Kasumi-1 (cell line): ENCODE measurements at places on chromosomes 1 and 21.
A peak's percentile ranks its signal among the peaks of the same experiment; 100 is the strongest.

DNA sequence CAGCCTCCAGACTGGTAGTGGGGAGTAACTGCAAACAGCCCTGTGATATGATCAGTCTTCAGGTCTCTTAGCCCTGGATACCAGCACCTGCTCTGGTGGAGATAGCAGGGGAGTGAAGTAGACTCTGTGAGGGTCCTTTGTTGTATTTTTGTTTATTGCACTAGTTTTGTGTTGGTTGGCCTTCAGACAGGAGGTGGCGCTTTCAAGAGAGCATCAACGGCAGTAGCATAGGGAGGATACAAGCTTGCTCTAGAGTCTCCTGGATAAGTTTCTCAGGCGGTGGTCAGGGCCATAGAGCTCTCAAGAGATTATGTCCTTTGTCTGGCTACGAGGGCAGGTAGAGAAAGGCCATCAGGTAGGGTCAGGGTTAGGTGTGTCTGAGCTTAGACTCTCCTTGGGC, 116.4 kb downstream of the USH2A start:
- DNase-seq = no peak

DNA sequence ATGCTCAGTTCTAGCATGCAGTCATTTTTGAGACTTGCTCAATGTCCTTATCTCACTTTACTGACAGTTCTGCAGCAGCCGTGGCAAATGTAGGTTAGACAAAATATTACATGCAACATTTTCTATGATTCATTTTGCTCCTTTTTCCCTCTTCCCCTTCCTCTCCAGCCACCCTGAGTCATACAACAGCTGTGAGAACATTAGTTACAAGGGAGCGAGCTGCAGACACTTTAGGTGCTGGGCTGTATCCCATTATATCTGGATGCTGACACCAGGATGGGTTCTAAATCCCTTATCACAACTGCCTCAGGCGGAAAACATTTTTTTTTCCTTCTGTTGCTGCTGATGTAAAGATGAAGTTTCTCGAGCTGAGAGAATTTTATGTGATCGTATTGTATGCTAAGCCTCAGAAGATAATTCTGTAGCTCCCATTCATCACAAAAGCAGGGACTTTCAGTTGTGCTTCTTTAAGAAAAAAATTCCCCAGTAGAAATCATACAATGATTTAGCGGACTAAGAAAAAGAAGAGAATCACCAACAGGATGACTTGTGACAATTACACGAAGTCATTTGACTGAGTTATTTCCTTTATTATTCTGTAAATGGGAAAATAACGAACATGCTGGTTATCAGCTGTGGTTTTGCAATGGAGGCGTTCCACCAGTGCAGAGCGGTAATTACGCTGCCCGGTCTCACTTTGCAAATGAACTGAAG, 345.0 kb downstream of the DISC1 start:
- no peak for DNase-seq

DNA sequence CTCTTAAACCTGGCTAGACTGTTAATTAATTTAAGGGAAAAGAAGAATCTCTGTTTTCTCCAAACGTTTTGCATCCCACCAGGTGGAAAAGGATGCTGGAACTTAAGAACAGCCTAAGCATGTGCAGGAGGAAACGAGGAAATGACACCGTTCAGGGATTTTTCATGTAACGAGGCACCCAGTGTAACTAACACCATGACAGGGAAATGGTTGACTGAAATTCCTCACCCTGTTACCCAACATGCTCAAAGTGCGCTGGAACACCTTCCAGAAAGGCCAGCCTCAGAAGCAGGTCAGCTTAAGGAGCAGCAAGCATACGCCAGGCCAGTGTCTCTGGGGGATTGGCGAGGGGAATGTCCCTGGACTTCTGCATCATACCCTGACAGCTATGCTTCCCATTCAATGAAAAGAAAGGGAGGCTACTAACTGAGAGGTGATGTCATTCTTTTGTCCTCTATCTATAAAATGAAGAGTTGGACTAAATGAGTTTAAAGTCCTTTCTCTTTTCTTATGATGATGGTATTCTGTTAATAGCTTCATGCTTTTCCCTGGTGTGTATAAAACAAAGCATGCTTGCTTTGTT, 21.6 kb downstream of the TNN start:
- DNase-seq = no peak

DNA sequence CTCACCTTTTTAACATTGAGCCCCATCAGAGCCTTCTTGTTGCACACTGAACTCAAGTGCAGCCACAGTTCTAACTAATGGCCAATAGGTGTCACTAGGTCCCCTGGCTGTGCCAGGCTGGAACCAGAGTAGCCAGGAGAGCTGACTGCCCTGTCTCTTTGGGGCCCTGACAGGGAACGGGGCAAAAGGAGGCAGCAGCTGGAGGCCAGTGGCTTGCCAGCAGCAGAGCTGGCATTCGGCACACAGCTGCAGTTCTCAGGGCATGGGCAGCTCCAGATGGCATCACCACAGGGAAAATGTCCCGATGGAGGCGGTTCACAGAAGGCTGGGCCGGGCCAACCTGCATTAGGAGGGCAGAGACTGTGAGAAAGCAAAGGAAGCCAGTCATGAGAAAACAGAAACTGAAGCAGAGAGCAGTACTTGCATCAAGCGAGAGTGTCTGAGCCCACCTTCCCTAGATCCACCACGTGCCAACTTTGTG, 188.6 kb downstream of the FCRL5 start:
- DNase-seq = peak; percentile 44

DNA sequence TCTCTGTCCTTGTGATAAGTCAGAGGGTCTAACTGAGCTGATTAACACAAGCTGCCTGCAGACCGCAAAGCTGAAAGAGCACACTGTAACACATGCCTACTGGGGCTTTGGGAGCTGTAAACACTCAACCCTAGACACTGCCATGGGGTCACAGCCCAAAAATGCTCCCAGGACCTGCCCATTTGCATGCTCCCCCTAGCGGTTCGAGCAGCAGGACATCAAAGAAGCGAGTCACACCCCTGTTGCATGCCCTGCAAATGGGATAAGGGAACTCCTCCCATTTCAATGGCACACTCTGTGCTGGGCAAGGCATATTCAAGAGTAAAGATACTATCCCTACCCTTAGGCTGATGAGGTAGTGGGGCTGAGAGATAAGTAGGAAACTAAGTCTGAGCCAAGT, 22.8 kb downstream of the LCE3E start:
- DNase-seq = no peak

GRCh38 chr21:35556536-35556935, 503.8 kb downstream of the SETD4 start:
- no peak for DNase-seq

DNA sequence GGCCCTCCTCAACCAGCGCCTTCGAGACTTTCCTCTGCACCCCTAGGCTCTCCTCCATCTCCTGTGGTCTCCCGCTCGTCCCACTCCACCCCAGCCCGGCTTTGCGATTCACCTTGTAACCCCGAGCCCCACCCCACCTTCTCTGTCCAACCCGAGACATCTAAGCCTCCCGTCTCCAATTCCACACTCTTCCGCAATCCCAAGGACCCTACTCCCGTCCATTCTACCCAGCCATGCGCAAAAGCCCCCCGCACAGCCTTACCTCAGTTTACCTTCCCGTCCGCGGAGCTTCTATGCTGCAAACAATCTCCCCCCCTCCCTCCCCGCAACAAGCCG, 174 bp downstream of the SH3BP5L start:
- DNase-seq = no peak

DNA sequence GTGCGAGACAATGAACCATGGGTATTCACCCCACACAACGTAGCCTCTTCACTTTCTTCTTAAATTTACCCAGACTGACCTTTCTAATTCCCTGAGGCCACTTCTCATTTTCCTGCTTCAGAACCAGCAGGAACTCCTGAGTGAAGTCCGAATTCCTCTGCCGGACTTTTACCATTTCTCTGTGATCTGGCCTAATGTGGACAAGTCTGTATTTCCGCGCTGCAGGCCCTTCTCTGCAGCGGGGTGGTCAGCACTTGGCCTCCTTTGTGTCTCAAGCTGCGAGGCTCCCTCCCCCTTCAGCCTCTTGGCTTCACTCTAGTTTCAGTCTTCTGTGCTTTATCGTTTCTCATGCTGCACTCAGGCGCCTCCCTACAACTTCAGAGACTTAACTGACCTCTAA, 9.4 kb upstream of the CTBS start:
- no peak for DNase-seq

GRCh38 chr21:45898781-45899180, 82.8 kb upstream of the COL6A1 start:
- DNase-seq = no peak

DNA sequence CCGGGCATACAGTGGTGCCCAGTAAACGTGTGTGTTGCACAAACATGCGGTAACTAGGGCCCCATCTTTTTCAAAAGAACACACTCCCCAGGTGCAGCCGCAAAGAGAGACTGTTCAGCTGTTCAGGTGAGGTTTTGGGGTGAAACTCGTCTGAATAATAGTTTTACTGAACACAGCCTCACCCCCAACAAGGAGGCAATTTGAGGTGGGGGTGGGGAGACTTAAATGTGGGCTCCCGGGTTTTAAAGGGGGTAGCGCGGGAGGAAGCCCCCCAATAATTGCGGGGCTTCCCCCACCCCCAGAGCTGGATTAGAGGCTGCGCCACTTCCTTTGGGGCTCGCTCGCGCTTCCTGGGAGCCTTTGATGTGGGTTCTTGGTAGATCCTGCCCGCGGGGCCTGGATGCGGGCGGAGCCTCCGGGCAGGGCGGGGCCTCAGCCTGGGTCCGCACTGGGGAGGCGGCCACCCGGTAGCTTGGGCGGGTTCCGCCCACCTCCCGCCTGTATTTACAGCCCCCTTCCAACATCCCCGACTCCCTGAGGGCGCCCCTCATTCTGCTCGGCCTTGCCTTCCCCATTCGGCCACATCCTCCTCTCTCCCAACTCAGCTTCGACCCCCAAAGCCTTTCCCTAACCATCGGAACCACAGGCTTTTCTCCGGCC, 6.4 kb upstream of the EPHA2 start:
- no peak for DNase-seq

GRCh38 chr1:67883069-67883468, 49.8 kb upstream of the GNG12 start:
- DNase-seq = no peak

DNA sequence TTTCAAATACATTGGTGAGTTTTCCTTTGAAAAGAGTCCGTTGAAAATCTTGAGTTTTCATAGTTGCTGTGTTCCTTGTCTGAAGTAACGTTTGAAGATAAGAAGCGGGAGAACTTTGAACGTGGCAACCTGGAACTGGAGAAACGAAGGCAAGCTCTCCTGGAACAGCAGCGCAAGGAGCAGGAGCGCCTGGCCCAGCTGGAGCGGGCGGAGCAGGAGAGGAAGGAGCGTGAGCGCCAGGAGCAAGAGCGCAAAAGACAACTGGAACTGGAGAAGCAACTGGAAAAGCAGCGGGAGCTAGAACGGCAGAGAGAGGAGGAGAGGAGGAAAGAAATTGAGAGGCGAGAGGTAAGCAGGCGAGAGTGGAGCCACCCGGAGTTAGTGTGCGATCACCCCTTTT, 129.7 kb downstream of the ITSN1 start:
- DNase-seq = no peak

DNA sequence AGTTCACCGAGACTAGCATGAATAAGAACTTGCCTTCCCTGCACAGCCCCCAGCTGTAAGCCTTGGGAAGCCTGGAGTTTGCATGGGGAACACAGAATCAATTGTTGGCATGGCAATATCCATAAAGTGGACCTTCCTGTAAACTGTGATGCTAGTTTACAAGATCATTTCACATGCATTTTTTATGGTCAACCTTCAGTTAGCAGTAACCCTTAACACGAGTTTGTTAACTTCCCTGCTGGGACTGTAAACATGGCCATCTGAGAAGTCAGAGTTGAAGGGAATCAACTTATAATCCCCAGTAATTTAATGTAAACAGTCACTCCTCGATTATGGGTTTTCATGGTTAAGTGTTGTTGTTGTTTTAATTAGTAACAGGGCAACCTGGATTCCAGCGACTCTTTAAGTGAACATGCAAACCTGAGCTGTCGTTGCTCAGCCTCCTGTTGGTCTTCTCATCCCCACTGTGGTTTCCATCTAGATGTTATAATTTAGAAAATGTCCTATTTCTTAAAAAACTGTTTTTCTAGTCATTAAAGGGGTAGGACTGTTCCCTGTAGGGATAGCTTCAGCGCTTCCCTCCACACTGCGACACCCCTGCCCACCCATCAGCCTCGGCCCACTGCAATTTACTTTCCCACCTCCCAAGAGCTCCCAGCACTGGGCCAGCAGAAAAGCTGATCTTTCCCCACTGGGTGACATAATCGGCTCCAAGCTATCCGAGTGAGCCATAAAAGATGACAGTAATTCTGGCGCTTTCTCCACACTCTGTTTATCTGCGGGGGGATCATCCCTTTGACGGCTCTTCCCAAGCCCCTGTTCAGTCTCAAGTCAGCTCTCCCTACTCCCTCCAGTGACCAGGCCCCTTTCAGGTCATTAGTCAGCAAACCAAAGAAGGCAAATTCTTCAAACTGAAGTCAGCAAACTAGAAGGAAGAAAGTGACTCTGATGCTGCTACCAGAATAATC, 107.6 kb upstream of the IPO9 start:
- no peak for DNase-seq

DNA sequence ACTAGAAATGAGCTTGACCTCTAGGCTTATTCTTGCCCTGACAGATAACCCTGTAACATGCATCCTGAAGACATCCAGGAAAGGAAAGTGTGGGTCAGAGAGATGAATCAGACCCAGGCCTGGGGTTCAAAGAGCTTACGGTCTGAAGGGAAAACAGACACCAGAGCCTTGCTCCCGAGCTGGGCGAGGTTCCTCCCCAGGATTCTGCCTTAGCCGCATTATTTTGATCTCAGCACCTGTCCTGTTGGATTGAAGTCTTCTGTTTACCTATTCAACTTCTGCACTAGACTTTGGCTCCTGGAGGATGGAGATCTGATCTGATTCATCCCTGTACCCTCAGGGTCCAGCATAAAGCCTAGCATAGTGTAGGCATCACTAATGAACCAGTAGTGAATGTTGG, 1.9 kb downstream of the CYP4B1 start:
- DNase-seq = no peak

GRCh38 chr1:172601046-172601630, 57.8 kb upstream of the FASLG start:
- DNase-seq = no peak

GRCh38 chr1:11311816-11312755, 39.1 kb downstream of the UBIAD1 start:
- no peak for DNase-seq

GRCh38 chr1:187871177-187871845, 1042.6 kb downstream of the PLA2G4A start:
- no peak for DNase-seq

DNA sequence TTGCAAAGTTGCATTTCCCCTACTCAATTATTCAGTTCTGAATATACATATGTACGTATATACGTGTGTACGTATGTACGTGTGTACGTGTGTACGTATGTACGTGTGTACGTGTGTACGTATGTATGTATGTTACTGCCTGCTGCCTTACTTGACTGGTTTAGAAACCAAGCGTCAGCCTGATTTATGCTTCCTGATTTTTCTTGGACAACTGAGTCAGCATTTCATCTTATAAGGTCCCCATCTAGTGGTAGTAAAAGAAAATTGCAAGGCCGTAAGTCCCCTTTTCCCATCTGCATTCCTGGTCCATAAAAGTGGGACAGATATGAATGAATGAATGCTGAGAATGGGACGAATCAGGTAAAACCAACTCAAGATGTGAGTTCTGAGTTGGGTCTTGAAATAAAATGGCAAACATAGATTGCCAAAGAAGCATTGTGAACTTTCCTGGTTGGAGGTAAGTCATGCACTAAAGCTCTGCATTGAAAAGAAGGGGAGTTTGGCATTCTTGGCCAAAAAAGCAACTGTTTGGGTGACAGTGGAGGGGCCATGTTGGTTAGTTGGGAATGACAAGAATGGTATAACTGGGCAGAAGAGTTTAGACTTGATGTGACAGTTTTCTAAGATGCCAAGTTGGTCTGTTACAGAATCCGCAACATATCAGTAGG, 76.4 kb upstream of the DNAH14 start:
- peak; percentile 67 for DNase-seq

GRCh38 chr1:156257711-156258110, 9.9 kb upstream of the PAQR6 start:
- peak; percentile 89 for DNase-seq
